ENCODE measurements at places on chromosomes 5 and 9.

DNA sequence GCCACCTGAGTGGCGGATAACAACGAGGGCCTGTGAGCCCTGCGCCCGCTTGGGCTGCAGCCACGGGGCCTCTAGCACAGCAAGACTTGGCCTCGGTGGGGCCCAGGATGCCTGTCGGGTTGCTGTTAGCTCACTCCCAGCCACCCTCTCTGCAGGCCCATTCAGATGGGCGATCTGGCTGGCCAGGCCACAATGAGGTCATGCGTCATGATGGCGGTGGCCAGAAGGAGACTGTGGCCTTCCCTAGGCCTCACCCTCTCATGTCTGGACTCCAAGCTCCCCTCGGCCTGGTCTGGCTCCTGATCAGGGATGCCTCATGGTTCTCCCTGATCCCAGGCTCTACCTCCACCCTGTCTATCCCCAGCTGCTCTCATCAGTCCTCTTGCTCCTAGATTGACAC lies 19.0 kb upstream of the TCOF1 start:
- no peak for DNase-seq

DNA sequence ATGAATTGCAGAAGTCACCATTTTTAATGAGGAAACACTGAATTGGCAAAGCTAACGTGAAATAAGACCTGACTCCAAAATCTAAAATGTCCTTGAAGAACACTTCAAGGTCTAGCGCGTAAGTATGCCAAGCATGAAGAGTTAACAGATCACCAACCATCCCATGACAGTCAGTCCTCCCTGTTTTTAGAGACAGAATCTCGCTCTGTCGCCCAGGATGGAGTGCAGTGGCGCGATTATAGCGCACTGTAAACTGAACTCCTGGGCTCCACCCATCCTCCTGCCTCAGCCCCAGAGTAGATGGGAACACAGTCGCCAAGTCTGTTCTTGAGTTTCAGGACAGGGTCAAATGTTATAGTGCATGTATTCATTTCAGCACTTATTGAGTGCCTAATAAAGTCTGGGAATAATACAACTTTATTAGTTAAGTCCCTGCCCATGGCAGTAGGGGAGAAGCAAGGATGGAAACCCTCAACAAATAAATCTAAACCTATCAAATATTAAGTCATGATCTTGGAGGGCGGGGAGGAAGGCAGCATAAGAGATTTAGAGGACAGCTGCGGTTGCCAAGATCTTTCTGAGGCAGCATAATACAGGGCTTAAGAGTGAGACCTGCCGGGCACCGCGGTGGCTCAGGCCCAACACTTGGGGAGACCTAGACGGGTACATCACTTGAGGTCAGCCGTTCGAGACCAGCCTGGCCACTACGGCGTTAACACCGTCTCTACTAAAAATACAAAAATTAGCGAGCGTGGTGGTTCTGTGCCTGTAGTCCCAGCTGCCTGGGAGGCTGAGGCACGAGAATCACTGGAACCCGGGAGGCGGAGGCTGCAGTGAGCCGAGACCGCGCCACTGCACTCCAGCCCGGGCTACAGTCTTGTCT lies 1.1 kb downstream of the ATPSCKMT start:
- DNase-seq = no peak

GRCh38 chr5:108382784-108383330 lies 959 bp upstream of the FBXL17 start:
- peak; percentile 0 for DNase-seq

DNA sequence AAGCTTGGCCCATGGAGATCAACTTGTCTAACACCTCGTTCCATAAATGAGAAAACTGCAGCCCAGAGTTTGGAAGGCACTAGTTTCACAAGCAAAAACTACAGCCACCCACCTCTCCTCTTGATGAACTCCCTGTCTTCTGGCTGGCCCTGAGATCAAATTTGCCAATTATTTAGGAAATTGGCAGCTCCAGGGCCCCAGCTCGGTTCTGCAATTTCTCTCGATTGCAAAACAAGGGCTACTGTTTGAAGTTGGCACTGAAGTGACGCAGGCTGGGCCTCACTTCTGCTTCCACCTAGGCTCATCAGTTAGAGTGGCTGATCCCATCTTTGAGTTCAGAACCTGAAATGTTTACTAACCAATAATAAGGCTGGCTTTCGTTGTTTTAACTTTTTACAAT lies 3.7 kb upstream of the GPX3 start:
- DNase-seq = no peak

GRCh38 chr9:35495984-35496383 lies 6.1 kb downstream of the RUSC2 start:
- DNase-seq = no peak
